NCI-H2081 (cell line): ENCODE measurements at places on chromosomes 2 and 18.

DNA sequence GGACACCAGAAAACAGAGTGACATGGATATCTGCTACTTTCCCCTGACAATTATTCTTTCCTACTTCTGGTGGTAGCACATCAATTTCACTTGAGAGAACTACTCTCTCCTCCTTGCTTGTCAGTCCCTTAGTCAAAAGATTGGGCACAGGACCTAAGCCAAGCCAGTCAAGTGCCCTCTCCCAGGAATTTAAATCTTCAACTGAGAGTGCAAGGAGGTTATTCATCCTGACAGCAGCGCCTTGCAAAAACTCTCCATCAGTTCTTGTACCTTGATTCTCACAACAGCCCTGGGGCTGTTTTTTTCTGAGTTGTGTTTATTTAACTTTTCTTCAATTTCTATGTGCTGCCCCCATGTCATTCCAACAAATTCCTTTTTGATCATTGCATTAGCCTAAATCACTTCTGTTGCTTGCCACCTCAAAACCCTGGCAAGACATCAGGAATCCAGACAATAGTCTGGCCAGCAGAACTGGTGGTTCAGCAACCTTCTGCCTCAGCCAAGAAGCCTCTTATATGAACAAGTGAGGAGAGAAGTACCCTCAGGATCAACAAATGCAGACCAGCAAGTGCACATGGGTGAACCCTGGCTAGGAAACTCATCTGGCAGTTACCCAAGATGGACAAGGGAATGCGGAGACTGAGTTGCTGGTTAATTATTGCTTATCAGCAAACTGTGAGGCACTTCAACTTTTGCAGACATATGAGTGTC is 19.4 kb downstream of the COL4A3 start:
- no peak for DNase-seq

- DNase-seq: no peak
These were observed 179.7 kb downstream of the ICOS start for GRCh38 chr2:204116159-204116792.

GRCh38 chr2:63059793-63060471 is 9.3 kb downstream of the OTX1 start:
- DNase-seq: no peak

DNA sequence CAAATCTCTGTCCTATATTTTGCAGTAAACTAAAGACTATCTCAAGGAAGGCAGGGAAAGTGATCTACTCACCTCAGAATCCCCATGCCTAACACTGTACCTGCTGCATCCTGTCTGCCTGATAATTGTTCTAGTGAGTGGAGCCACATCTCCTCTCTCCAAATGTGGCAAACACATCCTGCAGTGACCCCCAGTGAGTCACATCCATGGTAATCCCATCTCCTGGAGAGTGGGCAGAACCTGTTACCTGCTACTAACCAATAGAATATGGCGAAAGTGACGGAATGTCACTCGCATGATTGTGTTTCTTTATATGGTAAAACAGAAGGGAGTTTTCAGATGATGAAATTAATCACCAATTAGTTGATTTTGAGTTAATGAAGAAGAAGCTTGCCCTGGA is 353.8 kb upstream of the DLGAP1 start:
- no peak for DNase-seq

GRCh38 chr2:89829828-89830227 is 1138.4 kb downstream of the RPIA start:
- DNase-seq: no peak

DNA sequence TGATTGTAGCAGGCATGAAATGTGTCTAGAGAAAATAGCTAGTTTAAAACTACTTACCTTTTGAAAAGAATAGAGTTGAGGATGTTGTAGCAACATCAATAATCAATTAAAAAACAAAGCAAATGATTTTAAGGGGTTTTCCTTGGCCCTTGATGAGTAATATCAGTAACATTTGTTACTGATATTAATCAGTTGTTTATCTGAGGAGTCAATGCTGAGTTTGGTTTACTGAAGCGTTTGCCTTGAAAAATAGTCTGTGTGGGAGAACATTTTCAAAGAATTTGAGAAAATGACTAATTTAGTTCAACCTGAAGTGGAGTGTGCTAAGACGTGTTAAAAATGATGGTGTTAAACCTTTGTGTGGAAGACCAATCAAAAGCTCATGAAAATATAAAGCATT is 9.3 kb downstream of the PTH2R start:
- DNase-seq: no peak

DNA sequence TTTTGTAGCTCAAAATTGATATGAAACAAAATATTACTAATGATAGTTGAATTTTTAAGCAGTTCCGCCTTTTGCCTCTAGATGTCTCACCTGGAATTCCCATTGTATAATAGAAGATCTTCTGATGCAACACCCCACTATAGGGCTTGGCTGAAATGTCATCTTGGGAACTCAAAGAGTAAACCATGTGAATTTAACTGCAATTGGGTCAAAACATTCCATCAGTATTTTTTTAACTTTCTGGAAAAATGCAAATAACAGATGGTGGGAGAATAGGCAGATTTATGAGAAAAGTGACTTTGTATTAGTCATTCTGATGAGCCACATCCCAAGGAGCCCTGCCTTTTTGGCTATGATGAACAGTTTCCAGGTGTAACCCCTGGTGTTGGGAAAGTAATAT is 489.9 kb downstream of the NYAP2 start:
- no peak for DNase-seq

- no peak for DNase-seq
These were observed 87.7 kb downstream of the SPTBN1 start for GRCh38 chr2:54543733-54544396.

DNA sequence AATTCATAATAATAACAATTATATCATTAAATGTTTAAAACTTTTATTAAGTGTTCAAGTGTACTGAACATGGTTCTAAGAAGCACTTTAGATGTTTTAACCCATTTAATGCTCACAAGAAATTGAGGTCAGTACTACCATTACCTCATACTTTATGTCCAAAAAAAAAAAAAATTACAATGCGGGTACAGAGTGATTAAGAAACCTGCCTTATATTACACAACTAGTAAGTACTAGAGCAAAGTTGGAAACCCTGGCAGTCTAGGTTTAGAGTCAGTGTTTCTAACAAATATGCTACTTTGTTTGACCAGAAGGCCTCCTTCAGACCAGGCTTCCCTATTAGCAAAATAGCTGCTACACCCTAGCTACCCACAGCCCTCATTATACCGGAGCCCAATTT is 28.5 kb downstream of the PLEKHM3 start:
- no peak for DNase-seq

- no peak for DNase-seq
These were observed 13.9 kb downstream of the ASB18 start for GRCh38 chr2:236250286-236250685.

- no peak for DNase-seq
These were observed 33.9 kb upstream of the DARS1 start for GRCh38 chr2:136019306-136019705.

GRCh38 chr2:230688490-230688889 is 24.2 kb upstream of the CAB39 start:
- no peak for DNase-seq

DNA sequence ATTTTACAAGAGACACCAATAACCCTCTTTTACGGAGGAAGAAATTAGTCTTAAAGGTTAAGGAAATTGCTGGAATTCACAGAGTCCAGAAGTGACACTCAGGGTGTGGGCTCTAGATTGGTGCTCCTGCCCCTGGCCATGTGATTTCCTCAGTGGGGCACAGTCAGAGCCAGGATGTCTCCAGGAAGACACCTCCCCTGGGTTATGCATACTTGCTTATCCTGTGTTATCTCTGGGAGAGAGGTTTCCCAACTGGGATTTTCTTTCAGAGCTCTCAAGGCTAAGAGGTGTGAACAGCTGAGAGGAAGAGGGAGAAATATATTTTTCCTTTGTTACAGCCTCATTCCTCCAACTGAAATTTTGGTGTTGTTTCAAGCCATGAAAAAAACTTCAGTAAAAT is 125.6 kb upstream of the CELF4 start:
- DNase-seq: no peak

GRCh38 chr2:38754049-38754448 is 2.9 kb upstream of the SRSF7 start:
- DNase-seq: no peak

- no peak for DNase-seq
These were observed 152.3 kb downstream of the PAX3 start for GRCh38 chr2:222146488-222146887.

DNA sequence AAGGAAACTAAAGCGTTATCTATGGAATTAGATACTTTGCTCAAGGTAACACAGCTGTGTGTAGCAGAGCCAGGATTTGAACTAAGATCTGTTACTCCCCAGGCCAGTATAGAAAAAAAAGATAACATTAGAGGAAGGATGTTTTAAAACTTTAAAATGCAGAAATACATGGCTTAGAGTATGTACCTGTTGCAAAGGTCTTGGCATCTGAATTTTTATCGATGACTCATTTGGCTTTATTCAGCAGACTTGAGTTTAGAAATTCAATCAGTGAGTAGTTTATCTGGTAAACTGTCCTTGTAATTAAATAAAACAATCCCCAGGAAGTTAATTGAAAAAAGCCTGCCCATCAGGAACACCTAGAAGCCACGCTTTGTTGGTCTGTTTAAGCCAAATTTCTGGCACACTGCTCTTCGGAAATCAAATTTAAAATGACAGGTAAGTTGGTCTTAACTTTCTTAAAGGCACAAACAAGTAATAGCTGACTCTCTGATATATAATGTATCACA is 36.9 kb downstream of the SCN9A start:
- no peak for DNase-seq

- no peak for DNase-seq
These were observed 15.7 kb downstream of the ZFP36L2 start for GRCh38 chr2:43210467-43211303.

- no peak for DNase-seq
These were observed 44.9 kb downstream of the SOCS6 start for GRCh38 chr18:70333757-70334156.

GRCh38 chr2:60306267-60306861 is 247.1 kb downstream of the BCL11A start:
- DNase-seq: no peak

GRCh38 chr2:32485399-32485798 is 128.6 kb downstream of the BIRC6 start:
- DNase-seq: no peak

GRCh38 chr18:12287684-12288402 is 20.2 kb upstream of the TUBB6 start:
- no peak for DNase-seq

DNA sequence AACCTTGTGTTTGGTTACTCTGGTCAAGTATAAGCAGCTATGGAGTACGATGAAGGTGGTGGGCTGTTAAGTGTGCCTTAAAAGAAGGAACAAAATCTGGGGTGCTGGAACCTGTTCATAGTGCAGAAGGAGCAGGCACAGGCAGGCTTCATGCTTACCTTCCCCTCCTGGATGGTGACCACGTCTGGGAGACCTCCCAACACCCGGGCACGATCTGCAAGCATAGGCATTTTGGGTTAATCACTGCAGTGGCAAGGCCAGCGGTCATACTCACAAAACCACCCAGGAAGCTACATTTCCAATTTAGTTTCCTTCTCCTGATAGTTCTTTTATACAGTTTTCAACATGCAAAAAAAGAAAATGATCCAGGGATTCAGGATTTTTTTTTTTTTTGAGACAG is 58.7 kb upstream of the LPIN2 start:
- no peak for DNase-seq

GRCh38 chr2:233976690-233977294 is 59.6 kb downstream of the TRPM8 start:
- peak; percentile 34 for DNase-seq

DNA sequence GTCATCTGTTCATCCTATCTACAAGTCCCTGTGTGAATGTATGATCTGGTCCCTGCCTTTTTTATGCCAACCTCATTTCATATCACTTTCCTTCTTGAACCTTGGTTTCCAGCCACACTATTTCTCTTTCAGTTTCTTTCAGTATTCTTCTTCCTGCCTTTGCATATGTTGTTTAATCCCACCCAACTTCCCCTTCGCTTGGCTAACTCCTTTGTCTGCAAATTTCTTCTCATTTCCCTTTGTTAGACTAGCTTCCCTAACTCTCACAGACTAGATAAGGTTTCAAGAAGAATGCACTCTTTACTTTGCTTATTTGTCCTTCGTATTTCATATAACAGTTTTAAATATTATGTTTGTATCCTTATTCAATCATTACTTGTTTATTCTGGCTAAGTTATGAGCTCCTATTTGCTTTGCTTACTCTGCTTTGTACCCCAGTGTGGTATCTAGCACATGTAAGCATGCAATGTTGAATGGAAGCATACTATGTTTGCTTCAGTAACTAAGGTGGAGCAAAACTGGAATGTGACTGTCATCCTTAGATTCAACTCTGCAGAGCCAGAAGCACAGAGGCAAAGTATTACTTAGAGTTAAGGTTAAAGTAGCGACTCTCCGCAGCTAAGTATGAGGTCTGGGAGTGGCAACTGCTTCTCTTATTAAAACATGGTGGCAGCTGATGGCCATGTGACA is 681.3 kb downstream of the CPS1 start:
- DNase-seq: no peak

DNA sequence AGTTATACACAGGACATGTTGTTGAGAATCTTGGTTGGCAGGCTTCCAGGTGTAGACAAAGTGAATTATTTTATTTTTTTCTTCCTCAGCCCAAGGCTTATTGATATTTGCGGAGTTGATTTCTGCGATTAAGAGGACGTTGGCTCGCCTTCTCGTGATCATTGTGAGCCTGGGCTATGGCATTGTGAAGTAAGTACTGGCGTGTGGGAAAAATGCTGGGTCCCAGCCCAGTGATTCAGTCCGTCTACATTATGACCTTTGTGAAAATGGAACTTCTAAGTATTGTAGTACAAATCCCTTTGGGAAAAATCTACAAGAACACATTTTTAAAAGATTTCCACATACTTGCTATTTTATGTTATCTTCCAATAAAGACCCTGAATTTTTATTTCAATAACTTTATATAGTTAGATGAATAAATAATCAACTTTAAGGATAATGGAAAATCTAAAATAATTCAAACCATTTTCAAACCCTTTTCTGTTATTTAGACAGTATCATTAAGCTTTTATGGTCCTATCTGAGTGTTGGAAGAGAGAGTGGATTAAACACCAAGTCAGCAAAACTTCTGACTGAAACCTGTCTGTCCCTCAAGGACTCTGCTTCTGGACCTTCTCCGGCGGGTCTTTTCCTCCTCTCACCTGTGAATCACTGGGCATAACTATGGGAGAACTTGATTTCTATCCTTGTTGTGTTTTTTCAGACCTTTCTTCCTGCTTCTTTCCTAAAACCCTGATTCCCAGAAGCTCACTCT is 31.0 kb downstream of the TMEM87B start:
- no peak for DNase-seq

GRCh38 chr2:204361738-204362137 is 183.5 kb upstream of the PARD3B start:
- no peak for DNase-seq

- DNase-seq: no peak
These were observed 14.5 kb downstream of the SLC40A1 start for GRCh38 chr2:189566046-189566445.

DNA sequence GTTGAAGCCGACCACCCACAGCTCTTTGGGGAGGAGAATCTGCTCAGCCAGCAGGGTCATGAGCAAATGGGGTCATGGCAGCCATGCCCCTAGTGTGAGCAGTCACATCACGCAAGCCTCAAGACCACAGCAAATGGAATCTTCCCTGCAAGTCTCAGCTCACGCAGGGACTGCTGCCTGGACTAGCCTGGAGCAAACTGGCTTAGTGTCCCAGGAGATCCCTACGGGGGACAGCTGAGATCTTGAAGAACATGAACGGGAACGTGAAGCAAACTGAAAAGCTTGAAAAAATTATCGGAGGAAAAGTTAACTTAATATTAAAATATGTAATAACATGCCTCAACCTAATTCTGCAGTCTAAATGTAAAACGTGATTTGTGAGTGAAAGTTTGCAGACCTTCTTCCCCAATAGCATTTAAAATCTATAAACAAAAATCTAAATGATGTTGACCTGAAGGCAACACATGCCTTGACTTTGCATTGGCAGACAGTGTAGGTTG is 118.4 kb downstream of the FAM124B start:
- DNase-seq: no peak
